ACHN (cell line): ENCODE measurements at places on chromosomes 16 and 17.

DNA sequence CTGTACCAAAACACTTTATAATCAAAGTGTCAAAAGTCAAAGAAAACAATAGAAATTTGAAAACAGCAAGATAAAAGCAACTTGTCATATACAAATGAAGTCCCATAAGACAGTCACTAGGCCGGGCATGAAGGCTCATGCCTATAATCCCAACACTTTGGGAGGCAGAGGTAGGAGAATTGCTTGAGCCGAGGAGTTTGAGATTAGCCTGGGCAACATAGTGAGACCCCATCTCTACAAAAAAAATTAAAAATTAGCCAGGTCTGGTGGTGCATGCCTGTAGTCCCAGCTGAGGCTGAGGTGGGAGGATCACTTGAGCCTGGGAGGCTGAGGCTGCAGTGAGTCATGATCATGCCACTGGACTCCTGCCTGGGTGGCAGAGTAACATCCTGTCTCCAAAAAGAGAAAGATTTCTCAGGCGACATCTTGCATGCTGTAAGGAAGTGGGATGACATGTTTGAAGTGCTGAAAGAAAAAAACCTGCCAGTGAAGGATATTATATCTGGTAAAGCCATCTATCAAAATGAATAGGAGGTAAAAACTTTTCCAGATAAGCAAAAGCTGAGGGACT is 98.7 kb upstream of the NACA2 start:
- peak; percentile 32 for DNase-seq

DNA sequence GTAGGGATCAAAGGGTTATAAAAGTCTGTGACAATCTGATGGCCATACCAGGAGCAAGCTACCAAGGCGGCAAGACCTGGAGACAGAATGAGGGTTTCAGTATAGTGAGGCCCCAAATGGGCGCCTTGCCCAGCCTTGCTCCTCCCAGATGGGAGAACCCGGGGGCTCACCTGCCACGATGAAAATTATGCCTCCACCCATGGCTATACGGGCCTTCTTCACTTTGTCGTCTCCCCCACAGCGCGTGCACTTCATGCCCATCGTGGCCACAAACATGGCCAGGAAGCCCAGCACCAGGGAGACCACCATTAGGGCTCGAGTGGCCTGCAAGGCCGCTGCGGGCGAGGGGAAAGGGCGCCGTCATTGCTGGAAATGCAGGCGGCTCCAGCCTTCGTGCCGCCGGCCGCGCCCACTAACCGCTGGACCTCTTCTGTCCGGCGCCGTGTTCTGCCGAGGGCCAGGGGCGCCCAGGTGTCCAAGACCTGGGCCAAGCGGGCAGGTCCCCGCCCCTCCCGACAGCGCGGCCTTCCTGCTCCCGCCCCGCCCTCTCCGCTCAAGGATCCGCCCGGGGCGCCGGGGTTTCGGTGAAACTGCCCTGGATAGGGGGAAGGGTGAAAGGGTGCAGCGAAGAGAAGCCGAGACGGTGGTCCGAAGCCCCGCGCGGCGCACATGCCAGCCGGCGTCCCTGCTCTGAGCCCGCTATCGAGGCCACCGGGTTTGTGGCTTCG is 1.5 kb downstream of the CLDN7 start:
- DNase-seq = no peak

- DNase-seq = no peak
These were observed 174.6 kb downstream of the ABCA8 start for GRCh38 chr17:68780596-68780995.

DNA sequence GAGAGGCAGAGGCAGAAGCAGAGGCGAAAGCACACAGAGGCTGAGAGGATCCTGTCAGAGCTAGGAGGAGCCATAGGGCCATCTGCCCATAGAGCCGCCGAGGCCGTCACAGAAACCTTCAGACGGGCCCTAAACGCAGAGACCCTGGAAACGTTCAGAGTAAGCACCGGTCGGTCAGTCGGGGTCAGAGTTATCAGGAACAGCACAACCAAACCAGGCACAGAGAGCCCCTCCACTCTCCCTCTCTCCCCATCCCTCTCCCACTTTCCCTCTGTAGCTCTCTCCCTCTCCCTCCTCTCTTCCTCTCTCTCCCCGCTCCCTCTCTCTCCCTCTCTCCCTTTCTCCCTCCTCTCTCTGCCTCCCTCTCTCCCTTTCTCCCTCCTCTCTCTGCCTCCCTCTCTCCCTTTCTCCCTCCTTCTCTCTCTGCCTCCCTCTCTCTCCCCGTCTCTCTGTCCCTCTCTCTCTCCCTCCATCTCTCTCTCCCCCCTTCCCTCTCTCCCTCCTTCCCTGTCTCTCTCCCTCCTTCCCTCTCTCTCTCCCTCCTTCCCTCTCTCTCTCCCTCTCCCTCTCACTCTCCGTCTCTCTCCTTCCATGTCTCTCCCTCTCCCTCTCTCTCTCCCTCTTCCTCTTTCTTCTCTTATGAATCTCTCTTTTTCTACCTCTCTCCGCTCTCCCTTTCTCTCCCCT is 138.9 kb downstream of the C16orf95 start:
- no peak for DNase-seq

DNA sequence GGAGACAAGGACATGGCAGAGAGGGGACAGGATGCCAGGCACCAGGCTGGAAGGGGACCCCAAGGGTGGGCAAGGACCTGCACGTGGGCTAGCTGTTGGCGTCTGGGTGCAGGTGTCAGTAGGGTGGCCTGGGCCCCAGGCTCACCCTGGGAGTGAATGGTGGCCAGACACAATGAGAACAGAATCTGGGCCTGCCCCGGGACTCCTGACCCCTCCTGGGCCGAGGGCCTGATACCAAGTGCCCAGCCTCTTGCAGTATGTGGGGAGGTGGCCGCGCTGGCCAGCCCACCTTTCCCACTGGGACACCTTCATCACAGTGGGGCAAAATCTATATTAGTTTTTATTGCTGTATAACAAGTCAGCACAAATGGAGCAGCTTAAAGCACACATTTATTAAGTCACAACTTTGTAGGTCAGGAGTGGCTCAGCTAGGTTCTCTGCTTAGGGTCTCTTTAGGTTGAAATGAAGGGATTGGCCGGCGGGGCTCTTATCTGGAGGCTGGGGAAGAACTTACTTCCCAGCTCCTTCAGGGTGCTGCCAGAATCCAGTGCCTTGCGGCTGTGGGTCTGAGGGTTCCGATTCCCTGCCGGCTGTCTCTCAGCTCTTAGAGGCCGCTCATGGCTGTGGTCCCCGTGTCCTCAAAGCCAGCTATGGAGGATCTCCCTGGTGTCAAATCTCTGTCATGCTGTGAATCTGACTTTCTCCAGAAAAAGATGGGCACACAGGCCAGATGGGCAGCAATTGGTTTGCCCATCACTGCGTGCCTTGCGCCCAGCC is 3.6 kb downstream of the PRSS33 start:
- no peak for DNase-seq
